ENCODE measurements at places on chromosomes 12 and 14.

DNA sequence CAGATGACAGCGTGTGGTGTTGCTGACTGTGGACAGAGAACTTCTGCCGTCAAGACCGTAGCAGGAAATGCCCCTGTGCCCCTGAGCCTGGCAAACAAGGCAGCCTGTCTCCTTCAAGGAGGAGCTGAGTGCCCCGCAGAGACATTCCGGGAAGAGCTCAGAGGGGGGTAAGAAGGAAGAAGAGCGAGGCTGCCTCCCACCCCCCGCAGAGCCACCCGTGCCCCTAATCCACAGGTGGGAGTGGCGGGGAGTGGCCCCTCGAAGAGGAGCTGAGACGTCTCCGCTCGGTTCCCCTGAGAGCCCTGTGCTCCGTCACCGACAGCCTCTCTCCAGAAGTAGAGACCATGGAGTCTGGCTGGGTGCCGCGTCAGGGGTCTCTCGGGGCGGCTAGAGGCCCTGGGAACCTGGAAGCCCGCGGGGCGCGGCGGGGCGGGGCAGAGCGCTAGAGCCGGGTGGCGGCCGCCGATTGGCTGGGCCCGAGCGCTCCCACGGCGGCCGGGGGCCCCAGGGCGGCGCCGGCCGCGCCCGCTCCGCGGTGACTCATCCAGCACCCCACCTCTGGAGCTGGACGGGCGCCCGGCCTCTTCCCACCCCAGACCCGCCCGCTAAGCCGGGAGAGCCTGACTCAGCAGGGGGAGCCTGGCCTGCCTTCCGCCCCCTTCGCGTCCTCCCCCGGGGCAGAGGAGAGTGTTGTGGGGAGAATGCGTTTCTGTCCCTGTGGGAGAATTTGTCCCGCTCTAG lies 25.2 kb upstream of the KRT78 start:
- H3K4me1 ChIP-seq: peaks cover 46% of the 10 kb centered on the region
- H3K36me3 ChIP-seq: no peaks in the 10 kb centered on the region
- H3K27ac ChIP-seq: peak overlapping the region; percentile 95

DNA sequence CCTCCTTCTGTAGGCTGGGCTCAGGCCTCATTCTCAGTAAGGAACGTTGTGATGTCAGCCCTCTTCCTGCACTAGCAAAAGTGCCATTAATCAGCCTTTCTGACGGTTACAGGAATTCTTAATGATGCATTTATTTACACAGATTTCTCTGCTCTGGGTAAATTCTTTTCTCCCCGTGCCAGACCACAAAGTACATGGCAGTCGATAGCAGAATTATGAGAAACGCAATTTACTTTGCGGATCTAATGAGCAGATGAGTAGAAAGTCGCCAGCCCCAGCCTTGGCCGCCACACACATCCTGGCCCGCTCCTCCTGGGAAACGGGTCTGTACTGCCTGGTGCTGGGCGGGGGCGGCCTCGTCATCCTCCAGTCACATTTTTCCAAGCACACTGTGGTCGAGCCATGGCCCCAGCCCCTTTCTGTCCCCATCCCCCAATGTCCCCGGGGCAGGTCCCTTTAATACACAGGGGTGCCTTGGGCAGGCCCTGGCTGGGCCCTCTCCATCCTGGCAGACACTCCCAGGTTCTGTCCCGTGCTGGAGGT lies 25.9 kb downstream of the NOC4L start:
- DNase-seq: peak; percentile 95
- no peaks in the 10 kb centered on the region for H3K36me3 ChIP-seq
- no peak overlapping the region for H3K4me3 ChIP-seq

- no peak for DNase-seq
- H3K27me3 ChIP-seq: no peaks in the 10 kb centered on the region
- H3K27ac ChIP-seq: no peak overlapping the region
- H3K4me3 ChIP-seq: no peak overlapping the region
- no peaks in the 10 kb centered on the region for H3K4me1 ChIP-seq
These were observed 365.0 kb downstream of the CCER1 start for GRCh38 chr12:90589956-90590355.

DNA sequence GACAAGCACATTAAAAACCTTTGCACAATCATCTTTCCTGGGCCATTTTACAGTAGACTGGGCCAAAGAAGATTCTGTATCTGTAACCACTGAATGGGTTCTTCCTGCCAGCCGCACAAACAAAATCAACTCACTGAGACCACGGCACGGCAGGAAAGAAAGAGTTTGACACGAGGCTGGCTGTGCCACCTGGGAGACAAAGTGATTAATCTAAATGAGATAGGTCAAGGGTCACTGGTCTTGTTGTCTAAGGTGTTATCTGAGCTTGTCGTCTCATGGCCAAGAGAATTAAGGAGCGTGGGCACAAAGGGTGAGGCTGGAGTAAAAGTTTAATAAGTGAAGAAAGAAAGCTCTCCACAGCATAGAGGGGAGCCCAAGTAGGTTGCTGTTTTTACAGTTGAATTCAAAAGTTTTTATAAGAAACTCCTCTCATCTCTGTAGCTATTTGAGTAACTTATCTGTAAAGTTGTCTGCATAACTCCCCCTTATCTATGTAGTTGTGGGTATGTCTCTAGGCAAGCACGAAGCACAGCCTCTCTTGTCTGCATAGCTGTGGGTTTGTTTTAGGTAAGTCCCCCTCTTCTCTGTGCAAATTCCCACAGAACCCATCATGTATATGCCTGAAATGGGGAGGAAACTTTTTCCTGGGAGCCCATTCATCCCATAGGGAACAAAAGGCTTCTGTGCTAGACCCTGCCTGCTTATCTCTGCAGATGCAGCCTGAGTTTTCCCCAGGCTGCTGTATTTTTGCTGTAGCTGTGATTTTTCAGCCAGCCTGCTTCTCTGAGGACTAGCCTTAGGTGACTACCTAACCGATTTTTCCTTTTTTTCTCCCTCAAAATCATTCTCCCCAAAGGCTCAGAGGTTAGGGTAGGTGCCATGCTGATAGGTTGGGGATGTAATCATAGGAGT lies 1314.6 kb upstream of the TMEM132C start:
- H3K27me3 ChIP-seq: no peaks in the 10 kb centered on the region
- H3K4me3 ChIP-seq: no peak overlapping the region
- no peaks in the 10 kb centered on the region for H3K4me1 ChIP-seq
- no peak overlapping the region for H3K27ac ChIP-seq
- H3K36me3 ChIP-seq: no peaks in the 10 kb centered on the region

GRCh38 chr14:41137741-41138140 lies 468.9 kb upstream of the LRFN5 start:
- H3K27ac ChIP-seq: no peak overlapping the region
- no peaks in the 10 kb centered on the region for H3K36me3 ChIP-seq
- no peaks in the 10 kb centered on the region for H3K27me3 ChIP-seq
- no peak for DNase-seq
- no peak overlapping the region for H3K4me3 ChIP-seq

DNA sequence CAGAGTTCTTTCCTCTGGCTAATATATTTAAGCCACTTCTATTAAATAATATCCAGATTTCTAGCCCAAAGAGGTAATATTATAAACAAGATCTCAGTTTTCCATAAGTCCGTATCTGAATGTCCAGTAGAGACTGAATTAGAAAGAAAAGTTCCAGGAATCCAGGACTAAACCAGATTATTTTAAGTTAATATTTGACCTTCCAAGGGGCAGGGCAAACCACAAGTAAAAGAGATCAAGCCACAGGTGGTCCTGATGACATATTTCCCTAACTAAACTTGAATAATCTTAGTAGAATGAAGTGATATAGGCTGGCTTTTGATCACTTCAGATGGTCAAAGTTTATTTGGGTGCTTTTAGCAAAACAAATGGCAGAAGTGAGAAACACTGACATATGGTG lies 43.3 kb upstream of the E2F7 start:
- peaks cover 12% of the 10 kb centered on the region for H3K4me1 ChIP-seq
- H3K27me3 ChIP-seq: no peaks in the 10 kb centered on the region
- H3K4me3 ChIP-seq: no peak overlapping the region
- no peak overlapping the region for H3K27ac ChIP-seq
- H3K36me3 ChIP-seq: no peaks in the 10 kb centered on the region
- DNase-seq: no peak
